ENCODE measurements at places on chromosomes 2 and 18. TPM values are rescaled to one million over a fixed set of nuclear protein-coding genes. Genes with fewer than 3 reads are reported as not detected.

The TMEM178A gene
- 29.5 TPM for total RNA-seq

- no peak for DNase-seq
Observed at GRCh38 chr2:238129166-238130010, 9.1 kb upstream of the KLHL30 start.

The HOXD8 gene
- 19.8 TPM for total RNA-seq

GRCh38 chr2:174343623-174344455 is 9.1 kb downstream of the SP9 start:
- DNase-seq: no peak

The CD207 gene
- not detected for total RNA-seq

DNA sequence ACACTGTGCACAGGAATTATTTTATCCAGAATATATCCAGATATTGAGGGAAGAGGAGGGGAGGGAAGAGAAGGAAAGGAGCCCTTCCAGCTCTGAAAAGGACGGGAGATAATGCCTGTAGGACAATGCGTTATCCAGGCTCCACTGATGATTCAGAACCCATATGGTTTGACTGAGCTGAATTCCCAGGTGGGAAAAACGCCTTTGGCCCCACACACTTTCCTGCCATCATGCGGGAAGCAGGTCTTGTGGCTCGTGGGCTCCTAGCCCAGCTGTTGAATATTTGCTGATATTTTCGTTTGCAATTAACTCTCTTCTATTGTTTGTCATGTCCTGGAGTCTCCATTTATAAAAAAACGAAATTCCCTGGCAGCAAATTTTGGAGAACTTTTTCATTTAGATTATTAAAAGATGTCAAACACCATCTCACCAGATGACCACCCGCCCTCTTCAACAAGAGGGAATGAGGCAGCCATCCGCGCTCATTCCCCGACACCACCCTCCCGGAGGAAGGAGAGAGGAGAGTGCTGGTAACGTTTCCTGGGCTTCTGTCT is 8.9 kb downstream of the COL6A3 start:
- no peak for DNase-seq

The ADCYAP1 gene
- not detected for total RNA-seq

GRCh38 chr18:70311726-70312125 is 22.9 kb downstream of the SOCS6 start:
- DNase-seq: no peak

DNA sequence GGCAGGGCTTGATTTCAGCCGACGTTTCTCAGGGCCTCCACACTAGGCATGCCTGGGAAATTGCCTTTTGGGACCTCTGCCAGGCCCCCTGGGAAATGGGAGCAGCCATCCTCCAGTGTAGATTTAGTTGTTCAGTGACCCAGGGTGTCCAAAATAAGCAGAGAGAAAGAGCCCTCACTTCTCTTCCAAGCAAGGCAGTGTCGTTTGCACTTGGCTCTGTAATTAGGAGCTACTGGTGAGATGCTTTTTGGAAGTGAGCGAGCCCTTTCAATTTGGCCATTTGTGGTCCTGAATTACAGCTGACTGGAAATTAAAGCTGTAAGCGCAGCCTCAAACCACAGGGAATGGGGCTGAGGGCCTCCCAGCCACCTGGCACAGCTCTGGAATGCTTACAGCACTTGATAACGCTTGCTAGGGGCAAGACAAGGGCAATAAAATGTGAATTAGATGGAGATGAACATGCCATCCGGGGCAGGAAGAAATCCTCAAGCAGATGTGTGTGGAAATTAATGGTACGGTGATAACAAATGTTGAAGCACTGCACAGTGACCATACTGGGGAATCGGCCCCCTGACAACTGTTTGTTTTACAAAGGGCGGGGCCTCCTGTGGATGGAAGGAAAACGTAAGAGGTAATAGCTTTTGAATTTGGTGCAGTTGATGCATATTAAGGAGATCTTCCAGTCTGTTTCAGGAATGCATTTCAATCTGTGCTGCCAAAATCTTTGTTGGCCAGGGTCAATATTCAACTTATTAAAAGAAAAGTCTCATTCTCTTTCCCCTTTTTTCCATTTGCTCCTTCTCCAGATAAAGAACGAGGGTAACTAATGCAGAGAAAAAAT is 173.1 kb downstream of the UXS1 start:
- no peak for DNase-seq

- no peak for DNase-seq
Observed at GRCh38 chr2:215791481-215791937, 221.8 kb downstream of the MREG start.

The GALNT5 gene
- 0.11 TPM for total RNA-seq

- no peak for DNase-seq
Observed at GRCh38 chr18:7748251-7749007, 181.3 kb downstream of the PTPRM start.

GRCh38 chr2:43218155-43218701 is 8.2 kb downstream of the ZFP36L2 start:
- no peak for DNase-seq

The NT5C1B gene
- not detected for total RNA-seq

The RBM43 gene
- 0.96 TPM for total RNA-seq

GRCh38 chr18:4230450-4231168 is 224.5 kb downstream of the DLGAP1 start:
- no peak for DNase-seq

The ANO7 gene
- 0.43 TPM for total RNA-seq

The CYTIP gene
- 5.5 TPM for total RNA-seq

DNA sequence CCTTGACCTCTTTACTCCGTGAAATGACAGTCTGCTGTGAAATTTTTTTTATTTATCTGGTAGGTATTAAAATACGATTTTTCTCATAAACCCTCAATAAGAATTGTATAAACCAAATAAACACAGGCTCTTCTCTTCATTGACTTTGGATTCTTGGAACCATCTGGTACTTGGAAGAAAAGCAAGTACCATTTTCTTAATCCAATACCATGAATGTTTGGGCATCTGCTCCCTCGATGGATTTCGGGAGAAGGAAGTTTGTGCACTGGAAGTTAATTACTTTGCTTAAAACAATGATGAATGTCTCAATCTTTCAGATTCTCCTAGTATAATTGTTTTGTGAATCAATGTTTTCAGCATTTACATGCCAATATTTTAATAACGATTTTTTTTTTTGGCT is 5.3 kb upstream of the SCG2 start:
- DNase-seq: no peak

GRCh38 chr2:204187229-204188083 is 250.9 kb downstream of the ICOS start:
- DNase-seq: no peak

The CENPA gene
- total RNA-seq: not detected

DNA sequence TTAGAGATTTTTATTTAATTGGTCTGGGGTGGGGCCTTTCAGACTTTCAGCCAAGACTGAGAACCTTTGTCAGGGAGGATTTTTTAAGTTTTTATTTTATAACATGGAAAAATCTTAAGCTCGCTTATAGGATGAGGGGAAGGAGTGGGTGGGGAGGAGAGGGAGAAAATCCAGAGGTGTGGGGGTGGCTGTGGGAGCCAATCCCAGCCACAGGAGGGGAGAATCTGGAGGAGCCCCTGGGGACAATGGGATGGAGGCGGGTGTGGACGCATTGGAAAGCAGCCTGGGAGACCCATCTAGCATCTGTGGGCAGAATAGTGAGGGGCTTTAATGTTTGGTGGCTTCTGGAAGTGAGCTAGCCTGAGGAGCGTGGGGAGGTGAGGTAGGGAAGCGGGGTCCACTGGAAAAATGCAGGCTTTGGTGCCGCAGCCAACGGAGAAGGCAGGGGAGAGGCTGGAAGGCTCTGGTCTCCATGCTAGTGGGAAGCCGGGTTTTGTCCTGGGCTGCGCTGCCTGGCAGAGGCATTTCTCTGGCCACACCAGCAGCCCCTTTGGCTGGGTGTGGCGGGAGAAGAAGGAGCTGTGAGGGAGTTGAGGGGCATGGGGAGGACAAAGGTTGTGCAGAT is 11.5 kb upstream of the INPP5D start:
- DNase-seq: no peak

GRCh38 chr18:58980991-58981390 is 116.3 kb downstream of the ZNF532 start:
- no peak for DNase-seq
